ENCODE measurements at places on chromosomes 5 and 9. TPM values are rescaled to one million over a fixed set of nuclear protein-coding genes. Genes with fewer than 3 reads are reported as not detected.

Gene IL13
- polyA plus RNA-seq: 0.06 TPM

- peak; percentile 94 for DNase-seq
Observed at GRCh38 chr5:134465816-134466240, 54.1 kb upstream of the CDKN2AIPNL start.

DNA sequence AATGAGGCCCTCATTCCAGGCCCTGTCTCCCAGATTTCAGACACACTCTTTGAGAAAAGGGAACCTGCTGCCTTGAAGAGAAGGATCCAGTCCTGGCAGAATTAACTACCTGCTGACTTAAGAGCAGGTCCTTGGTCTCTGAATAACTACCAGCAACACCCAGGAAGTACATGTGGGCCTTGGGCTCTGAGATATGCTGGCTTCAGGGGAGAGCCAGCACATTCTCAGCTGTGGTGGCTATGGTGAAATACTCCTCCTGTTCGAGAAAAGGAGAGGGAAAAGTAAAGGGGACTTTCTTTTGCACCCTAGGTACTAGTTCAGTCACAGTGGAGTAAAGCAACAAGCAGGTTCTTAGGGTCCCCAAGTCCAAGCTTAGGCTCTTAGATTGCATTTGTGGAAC lies 120.0 kb downstream of the HMHB1 start:
- DNase-seq: no peak

Gene PTPA
- 108 TPM for polyA plus RNA-seq

DNA sequence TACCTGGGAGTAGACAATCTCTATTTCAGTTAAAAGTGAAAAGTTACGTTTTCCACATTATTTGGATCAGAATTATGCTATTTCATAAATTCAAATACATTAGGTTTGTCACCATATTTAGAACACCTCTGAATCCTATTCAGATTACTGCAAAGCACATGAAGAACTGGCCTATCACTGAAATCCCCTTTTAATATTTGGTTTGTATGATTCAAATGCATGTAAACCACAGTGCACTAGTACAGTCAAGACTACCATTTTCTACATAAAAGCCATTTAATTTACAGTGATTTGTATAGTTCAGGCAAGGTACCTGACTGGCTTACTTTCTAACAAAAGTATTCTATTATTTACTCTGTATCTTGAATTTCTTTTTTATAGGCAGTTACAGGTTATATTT lies 212.5 kb downstream of the MEF2C start:
- DNase-seq: no peak

Gene F2RL1
- 21.8 TPM for polyA plus RNA-seq

GRCh38 chr5:174852143-174852542 lies 127.8 kb downstream of the MSX2 start:
- DNase-seq: no peak

GRCh38 chr5:166509085-166509484 lies 1782.4 kb upstream of the WWC1 start:
- DNase-seq: no peak

GRCh38 chr5:150305095-150305494 lies 2.4 kb upstream of the ARSI start:
- DNase-seq: no peak

- DNase-seq: no peak
Observed at GRCh38 chr5:130868186-130868840, 296.7 kb downstream of the HINT1 start.

DNA sequence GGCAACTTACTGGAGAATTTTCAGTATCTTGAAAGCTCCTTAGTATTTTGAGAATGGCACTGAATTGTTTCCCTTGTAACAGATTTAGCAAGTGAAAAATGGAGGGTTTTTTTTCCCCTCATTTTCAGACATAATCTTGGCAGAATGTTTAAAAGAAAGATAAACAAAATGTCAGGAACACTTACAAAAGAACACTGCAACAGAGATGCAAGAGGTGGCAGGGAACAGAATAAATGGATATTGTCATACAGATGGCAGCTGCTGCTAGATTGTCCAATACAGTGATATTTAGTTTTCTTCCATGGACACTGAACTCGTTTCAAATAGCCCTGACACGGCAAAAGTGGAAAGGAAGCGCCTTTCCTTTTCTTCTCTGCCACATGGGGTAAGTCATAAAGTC lies 76.9 kb upstream of the ZNF608 start:
- DNase-seq: peak; percentile 4

Gene RFK
- polyA plus RNA-seq: 18.1 TPM

DNA sequence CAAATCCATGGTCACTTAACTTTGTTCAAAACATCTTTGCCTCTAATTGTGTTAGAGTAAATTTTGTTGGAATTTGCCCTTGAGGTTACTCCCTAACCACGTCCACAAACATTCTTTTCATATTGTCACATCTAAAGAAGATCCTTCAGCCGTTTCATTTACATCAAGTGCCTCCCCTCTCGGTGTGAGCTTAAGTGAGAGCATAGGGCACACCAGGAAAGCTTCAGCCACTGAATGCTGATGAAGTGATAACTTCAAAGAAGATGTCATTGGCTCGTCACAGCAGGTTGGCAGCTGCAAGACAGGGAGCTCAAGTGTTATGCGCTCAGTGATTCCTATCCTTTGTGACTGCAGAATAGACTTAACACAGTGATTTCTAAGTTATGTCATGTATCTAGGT lies 49.6 kb upstream of the ADAMTS19 start:
- DNase-seq: no peak

Gene MCCC2
- polyA plus RNA-seq: 27.9 TPM

Gene MARVELD2
- 5.7 TPM for polyA plus RNA-seq

GRCh38 chr5:16477541-16477940 lies 11.9 kb upstream of the ZNF622 start:
- no peak for DNase-seq

GRCh38 chr9:33081128-33081851 lies 4.8 kb upstream of the SMU1 start:
- peak; percentile 95 for DNase-seq

GRCh38 chr9:98101416-98101815 lies 17.6 kb downstream of the TRIM14 start:
- no peak for DNase-seq

DNA sequence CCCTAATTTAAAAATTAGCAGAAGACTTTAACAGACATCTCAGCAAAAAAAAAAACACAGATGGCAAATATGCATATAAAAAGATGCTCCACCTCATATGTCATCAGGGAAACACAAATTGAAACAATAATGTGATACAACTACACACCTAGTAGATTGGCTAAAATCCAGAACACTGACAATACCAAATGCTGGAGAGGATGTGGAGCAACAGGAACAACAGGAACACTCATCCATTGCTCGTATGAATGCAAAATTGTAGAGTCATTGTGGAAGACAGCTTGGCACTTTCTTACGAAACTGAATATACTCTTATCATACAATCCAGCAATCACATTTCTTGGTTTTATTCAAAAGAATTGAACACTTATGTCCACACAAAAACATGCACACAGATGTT lies 22.1 kb downstream of the MCIDAS start:
- no peak for DNase-seq

- DNase-seq: no peak
Observed at GRCh38 chr9:100436571-100436970, 9.6 kb downstream of the MSANTD3 start.

Gene HRH2
- not detected for polyA plus RNA-seq

DNA sequence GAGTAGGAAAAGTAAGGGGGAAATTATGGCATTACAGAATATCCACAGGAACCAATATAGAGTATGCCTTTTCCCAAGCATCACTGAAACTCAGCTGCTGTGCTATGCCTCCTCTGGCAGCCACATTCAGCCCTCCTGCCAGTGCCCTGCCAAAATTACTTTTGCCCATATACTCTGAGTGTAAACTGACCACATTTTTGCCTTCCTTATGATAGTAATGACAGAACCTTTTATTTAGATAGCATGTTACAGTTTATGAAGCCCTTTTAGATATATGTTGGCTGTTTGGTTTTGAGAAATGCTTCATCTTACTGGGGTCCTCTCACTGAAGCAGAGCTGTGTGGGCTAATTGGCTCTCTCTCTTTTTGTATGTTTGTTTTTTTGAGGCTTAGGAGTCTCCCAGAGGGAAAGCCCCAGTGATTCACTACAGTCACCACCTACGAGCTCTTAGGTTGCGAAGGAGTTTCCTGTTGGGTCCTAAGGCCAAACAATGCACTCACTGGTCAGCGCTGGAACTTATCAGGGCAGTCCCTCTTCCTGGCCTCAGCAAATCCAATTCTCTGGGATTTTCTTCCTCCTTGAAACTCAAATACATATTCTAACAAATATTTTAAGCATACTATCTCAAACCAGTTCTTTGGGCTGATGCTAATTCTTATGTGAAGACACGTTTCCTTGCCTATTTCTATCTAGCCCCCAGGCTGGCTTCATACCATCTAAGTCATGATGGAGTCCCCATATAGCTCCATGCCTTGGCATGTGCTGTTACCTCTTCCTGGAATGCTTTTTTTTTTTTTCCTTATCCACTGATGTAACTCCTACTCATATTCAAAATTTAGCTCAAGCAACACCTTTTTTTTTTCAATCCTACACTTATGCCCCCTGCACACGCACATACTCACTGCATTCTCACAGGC lies 3.7 kb downstream of the PHF24 start:
- DNase-seq: peak; percentile 30

DNA sequence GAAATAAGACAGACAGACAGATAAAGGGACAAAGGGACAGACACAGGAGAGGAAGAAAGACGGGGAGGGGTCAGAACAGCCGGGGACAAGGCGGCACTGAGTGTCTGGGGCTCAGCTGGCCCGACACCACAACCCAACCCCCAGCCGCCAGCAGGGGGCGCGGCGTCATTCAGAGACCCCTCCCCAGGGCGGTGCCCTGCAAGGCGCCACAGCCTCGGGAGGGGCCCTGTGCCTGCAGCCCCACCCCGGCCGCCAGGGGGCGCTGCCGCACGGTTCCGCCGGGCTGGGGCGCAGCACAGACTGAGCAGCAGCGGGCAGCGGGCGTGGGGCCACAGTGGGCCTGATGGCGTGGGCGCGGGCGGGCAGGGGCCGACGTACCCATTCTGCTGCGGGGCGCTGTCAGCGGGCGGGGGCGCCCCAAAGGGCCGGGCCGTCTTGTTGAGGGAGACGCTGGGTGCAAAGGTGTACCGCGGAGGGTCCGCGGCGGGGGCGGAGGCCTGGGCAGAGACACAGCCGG lies 5.9 kb downstream of the PDLIM7 start:
- peak; percentile 79 for DNase-seq

Gene NTNG2
- 0.11 TPM for polyA plus RNA-seq

DNA sequence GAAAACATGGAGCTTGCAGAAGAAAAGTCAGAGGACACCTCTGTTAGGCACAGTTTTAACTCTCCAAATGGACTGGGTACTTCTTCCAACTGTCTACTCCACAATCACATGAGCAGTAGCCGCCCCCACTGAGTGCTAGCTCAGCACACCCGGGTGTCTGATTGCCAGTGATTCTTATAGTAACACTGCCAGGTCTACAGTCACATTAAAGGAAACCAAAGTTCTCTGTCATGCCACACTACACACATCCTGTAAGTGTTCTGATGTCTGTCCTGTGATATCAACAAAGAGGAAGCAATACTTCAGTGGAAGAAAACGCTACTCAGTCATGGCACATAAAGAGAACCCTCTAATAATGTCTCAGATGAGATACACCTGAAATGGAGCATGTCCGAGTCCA lies at the start of gene HAVCR2:
HAVCR2 (minus strand) TSS at position 69 of the 400 bp plus-strand sequence; CDS start at position 8, 61 bp downstream.
- no peak for DNase-seq

Gene PCDHB16
- 0.18 TPM for polyA plus RNA-seq

GRCh38 chr5:77319117-77319804 lies 108.8 kb downstream of the PDE8B start:
- no peak for DNase-seq

Gene TMEM215
- not detected for polyA plus RNA-seq

DNA sequence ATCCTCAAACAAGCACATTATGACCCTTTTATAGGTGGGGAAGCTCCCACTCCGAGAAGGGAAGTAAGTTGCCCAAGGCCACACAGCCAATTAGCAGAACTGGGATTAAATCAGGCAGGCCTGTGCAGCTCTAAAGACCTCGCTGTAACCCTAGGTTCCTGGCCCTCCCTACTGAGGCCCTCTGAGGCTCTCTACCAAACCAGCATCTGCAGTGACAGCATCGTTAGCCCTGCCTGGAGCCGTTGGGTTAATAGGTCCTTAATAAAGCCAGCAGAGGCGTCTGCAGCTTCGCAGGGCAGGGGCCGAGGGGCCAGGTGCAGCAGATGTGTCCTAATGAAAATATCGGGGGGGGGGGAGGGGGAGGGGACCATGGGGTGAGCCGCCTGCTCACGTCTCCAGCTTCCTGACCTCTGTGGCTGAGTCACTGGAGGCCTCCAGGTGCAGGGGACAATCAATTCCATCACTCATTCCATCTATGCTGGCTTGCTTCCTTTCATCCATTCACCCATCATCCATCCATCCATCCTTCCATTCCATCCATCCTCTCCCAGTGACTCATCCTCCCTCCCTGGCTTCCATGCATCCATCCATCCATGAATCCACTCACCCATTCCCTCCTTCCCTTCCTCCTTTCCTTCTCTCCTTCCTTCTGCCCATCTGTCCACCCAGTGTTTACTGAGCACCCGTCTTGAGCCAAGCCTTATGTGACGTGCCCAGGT lies 203.9 kb downstream of the C9orf50 start:
- no peak for DNase-seq

DNA sequence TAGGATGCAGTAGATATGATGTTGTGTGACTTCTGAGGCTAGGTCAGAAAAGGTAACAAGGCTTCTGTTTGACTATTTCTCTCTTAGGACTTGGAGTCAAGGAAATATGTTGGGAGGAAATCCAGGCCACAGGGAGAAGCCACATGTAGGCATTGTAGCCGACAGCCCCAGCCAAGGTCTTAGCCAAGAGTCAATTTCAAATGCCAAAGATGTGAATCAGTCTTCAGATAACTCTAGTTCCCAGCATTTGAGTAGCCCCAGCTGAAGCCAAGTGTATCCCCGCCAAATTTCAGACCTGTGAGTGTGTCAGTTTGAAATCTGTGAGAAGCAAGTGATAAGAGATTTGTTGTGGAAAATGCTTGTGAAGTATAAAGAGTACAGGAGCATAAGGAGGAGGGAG lies 38.1 kb upstream of the ISL1 start:
- no peak for DNase-seq

DNA sequence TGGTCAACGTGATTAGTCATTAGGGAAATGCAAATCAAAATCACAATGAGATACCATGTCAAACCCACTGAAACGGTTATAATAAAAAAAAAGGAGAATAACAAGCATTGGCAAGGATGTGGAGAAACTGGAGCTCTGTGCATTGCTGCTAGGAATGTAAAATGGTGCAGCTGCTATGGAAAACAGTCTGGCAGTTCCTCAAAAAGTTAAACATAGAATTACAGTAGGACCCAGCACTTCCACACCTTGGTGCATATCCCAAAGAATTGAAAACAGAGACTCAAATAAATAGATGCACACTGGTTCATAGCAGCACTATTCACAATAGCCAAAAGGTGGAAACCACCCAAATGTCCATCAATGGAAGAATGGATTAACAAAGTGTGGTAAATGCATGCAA lies 201.5 kb upstream of the TUT7 start:
- DNase-seq: no peak

GRCh38 chr5:58012102-58012501 lies 447.8 kb downstream of the PLK2 start:
- peak; percentile 6 for DNase-seq

Gene SLC34A3
- polyA plus RNA-seq: not detected

Gene PLEKHG4B
- not detected for polyA plus RNA-seq

GRCh38 chr9:81497091-81497490 lies 192.3 kb downstream of the TLE1 start:
- no peak for DNase-seq

All from endothelial cell of umbilical vein (primary cell).